ENCODE measurements at places on chromosomes 16 and 17.

DNA sequence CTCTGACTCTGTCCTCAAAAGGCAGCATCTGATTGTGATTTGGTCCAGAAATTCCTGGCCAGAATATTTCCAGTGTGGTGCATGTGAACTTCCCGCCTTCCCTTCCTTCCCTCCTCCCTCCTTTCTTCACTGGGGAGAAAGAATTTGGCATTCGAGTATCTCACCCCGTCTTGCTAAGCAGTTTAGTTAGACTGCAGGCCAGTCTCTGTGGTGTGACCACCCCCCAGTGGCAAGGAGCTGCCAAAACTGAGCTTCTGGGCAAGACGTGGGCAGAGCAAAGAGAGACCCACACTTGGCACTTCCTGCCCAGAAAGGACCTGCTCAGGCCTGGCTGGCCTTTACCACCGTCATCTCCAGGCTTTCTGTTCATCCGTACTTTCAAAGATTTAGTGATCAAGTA, 36.4 kb downstream of the SNX20 start:
- DNase-seq: no peak

DNA sequence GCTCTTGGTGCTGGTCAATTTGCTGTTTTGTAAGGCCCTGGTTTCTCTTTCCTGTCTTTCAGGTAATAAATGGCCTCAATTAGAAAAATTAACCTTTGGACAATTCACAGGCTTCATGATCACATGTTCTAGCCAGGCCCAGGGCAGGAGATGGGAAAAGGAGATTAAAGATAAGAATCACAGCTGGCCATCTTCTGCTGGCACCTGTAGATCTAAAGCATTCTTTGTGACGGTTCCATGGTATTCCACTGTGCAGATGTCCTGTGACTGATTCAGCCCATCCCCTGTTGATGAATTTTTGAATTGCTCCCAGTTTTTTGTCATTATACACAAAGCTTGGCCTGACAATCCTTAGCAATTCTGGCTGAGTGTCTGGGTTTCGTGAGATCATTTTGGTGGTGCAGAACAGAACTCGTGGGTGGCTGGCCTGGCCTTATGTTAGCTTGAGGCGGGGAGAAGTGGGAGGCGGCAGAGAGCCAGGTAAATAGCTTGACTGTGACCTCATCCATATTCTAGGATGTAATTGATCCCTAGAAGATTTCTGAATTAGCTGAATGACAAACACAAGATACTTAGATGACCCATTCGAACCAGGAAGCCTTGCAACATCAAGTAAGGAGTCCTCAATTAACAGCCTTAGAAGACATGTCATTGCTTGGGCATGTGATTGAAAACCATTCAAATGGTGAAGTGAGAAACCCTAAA, 14.1 kb downstream of the TMC5 start:
- no peak for DNase-seq

DNA sequence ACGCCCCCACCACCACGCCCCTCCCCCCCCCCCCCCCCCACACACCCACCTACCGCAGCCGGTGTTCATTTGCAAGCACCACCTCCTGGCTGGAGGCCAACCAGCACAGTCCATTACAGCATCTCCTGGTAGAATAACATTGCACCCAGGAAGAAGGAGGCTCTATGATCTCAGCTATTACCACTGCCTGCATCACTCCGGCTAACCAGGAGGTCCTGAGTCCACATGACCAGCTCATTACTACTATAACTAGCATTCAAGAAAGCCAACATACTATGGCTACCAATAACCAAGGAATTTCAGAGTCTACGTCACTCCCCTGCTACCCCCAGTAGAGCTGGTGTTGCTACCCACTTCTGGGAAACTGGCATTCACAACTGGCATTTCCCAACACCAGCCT, 81.1 kb upstream of the ALOX12 start:
- no peak for DNase-seq

GRCh38 chr16:50547340-50548124, 664 bp upstream of the NKD1 start:
- DNase-seq: peak; percentile 52

DNA sequence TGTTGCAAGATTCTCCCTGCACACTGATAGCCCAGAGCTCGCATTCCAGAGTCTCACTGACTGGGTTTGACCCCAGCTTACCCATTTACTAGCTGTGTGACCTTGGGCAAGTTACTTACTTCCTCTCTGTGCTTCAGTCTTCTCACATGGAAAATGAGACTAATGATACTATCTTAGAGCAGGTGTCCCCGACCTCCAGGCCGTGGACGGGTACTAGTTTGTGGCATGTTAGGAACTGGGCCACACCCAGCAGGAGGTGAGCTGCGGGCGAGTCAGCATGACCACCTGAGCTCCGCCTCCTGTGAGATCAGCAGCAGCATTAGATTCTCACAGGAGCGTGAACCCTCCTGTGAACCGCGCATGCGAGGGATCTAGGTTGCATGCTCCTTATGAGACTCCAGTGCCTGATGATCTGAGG, 15.8 kb downstream of the ANKFY1 start:
- DNase-seq: no peak
